ENCODE measurements at places on chromosomes 12 and 14. TPM values are rescaled to one million over a fixed set of nuclear protein-coding genes. Genes with fewer than 3 reads are reported as not detected.

DNA sequence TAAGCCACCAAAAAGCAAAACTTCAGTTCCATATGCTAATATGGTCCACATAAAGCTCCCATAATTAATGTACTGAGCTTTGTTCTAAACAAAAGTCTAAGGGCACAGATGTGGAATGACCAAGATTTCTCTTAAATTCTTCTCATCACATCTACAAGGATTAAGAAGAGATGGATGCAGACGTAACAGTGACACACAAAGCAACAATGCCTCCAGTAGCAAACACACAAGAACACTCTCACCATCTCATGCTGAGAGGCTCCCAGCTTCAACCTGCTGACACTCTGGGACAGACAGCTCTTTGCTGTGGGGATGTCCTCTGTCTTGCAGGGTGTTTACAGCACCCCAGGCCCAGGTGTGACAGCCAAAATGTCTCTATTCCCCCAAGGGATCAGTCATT is 48.2 kb downstream of the SETD3 start:
- DNase-seq: no peak

XRCC3 gene
- 5.3 TPM for total RNA-seq

- DNase-seq: no peak
Observed at GRCh38 chr12:2373307-2373706, 320.5 kb downstream of the CACNA1C start.

- DNase-seq: no peak
Observed at GRCh38 chr12:11748903-11749302, 99.4 kb downstream of the ETV6 start.

GRCh38 chr14:51692646-51693045 is 40.9 kb downstream of the FRMD6 start:
- DNase-seq: no peak
